Stimulated activated naive CD4-positive, alpha-beta T cell treated with Interleukin-2 at 50 U/mL for 16 hours (primary cell): ENCODE measurements at places on chromosomes 7 and 10.

GRCh38 chr7:55983537-55983936 is 19.2 kb downstream of the NIPSNAP2 start:
- DNase-seq = no peak

DNA sequence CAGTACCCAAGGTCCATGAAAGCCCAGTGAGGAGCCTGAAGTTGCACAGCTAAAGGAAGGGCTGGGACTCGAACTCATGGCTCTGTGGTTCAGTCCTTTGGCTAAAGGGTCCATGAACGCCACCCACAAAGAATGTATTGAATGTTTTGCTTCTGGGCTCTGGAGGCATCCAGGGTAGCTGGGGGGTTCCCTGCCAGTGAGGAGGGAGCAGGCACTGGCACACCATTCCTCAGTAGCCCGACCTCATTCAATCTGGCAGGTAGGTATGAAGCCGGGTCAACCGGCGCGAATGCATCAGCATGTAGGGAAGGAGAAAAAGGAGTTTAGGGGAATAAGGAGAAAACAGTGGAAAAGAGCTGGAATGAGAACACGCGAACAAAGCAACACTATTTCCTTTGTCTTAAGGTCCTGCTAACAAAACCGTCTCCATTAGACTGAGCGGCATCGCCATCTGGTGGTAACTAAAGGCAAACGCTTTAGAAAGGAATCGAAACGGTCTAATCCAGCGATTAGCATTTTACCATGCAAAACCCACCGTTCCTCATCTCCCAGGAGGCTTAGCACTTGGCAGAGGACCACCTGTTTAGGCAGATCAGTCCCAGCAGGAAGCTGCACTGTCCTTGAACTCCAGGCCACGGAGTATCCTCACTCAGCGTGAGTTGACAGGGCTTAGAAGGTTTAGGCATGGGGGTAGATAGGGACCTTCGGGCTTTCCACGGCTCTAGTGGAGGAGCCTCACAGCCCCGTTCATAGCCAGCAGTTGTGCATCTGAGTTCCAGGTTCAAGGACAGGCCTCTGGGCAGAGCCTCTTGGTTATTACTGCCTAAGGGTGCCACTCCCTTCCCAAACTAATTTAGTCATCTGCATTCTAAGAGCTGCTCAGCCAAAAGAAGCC is 122.8 kb downstream of the UBE2H start:
- peak; percentile 37 for DNase-seq

DNA sequence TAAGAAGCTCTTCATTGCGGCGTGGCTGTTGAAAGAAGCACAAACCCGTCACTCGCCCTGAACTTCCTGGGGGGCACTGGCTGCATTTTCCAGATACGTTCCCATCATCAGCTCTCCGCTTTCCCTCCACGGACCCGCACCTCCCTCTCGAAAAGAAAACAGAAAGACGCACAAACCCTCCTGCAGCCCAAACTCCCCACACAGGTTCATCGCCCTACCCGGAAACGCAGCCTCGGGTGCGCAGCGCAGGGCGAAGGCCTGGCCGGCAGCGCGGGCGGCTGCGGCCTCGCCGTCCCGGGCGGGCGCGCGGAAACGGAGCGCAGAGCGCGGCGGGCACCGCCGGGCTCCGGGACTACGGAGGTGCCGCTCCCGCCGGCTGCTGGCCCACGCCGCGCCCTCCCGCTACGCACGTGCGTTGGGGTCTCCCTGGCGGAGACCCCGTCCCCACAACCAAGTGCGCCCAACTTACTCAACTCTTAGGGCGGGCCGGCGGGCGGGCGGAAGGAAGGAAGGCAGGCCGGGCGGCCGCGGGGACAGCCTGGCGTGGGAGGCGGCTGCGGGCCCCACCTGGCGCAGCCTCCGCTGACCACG is 822 bp downstream of the ZNF800 start:
- DNase-seq = peak; percentile 44

DNA sequence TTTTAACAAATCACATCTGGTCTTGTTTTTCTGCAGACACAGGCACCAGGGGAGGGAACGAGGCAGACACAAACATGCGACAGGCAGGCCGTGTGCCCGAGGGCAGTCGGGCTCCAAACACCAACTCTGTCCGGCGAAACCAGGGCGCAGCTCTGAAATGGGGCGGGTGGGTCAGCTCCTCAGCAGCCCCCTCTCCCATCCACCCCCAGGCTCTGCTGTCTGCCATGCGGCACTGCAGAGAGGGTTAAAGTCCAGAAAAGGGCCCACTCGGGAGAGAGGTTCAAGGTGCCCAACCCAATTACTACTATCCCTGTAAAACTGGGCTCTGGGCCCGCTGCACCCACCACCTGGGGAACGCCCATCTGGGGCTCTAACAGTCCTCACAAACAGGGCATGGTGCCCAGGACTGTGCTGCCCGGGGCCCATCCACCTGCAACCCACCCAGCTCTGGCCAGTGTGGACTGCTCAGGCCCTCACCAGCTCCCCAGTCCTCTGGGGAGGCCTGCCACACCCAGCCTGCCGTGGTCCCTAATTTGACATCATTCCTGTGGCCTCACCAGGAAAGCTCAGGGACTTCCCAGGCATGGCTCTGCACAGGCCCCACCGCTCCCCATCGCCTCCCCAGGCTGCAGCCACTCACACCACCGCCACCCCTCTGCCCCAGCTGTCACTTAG is 18.7 kb downstream of the YKT6 start:
- DNase-seq = no peak

- DNase-seq = no peak
Observed at GRCh38 chr10:109846832-109847231, 76.5 kb downstream of the XPNPEP1 start.

DNA sequence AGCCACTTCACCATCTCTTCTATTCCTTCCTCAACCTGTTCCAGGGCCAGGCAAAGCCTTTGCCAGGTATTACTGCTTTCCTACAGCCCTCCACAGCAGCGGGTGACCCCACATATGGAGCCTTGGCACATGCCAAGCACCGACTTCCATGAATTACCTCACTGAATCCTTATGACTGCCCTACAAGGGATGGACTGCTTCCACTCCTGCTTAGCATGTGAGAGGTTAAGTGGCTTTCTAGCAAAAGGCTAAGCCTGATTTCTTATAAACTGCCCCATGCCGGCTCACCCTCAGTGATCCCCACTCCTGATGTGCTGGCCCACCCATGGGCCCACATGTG is 44.0 kb upstream of the PDLIM1 start:
- DNase-seq = no peak

GRCh38 chr7:129118182-129118581 is 26.3 kb upstream of the TSPAN33 start:
- no peak for DNase-seq

- no peak for DNase-seq
Observed at GRCh38 chr10:59222788-59223187, 46.3 kb downstream of the PHYHIPL start.

- no peak for DNase-seq
Observed at GRCh38 chr7:113622796-113623195, 296.0 kb downstream of the PPP1R3A start.

DNA sequence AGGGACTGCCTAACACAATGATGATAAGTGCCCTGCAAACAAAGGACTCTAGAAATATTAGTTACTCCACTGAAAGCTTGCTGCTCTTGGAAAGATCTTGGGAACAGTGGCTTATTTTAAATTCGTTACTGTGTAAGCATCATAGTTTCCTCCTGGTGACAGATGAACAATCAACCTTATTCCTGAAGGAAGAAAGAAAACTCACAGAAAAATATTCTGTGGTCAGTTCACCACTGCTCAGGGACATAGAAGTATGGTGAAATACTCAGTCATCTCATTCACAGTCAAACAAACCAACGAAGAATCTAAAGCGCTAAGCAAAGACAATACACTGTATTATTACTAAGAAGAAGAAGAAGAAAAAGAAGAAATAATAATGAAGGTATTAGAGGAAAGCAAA is 27.8 kb downstream of the MKX start:
- DNase-seq = no peak

GRCh38 chr10:18424200-18424599 is 227.2 kb downstream of the NSUN6 start:
- no peak for DNase-seq

DNA sequence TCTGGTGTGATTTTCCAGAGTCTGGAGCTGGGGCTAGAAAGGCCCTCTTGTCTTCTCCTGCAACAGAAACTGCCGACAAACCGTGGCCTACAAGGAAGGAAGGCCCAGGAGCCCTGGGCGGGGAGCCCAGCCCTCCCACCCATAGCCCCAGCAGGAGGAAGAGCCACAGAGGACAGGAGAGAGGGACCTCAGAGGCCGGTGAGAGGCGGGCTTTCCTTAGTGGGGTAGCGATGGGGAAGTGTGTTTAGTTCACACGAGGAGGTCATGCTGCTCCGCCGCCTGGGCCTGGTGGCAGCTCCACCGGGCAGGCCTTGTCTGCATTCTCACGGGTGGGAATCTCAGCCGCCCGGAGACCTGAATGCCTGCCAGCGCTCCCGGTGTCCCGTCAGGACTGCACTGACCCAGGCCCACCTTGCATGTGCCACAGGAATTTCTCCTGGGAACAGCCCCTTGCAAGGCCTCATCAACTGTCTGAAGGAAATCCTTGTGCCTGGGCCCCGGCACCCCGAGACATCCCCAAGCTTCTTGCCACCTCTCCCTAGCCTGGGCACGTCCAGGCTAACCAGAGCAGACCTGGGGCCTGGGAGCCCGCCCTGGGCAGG is 50.9 kb downstream of the ZNF467 start:
- no peak for DNase-seq

GRCh38 chr7:130673066-130673465 is 4.5 kb upstream of the COPG2 start:
- no peak for DNase-seq

GRCh38 chr7:41641011-41641664 is 61.8 kb downstream of the INHBA start:
- DNase-seq = no peak

DNA sequence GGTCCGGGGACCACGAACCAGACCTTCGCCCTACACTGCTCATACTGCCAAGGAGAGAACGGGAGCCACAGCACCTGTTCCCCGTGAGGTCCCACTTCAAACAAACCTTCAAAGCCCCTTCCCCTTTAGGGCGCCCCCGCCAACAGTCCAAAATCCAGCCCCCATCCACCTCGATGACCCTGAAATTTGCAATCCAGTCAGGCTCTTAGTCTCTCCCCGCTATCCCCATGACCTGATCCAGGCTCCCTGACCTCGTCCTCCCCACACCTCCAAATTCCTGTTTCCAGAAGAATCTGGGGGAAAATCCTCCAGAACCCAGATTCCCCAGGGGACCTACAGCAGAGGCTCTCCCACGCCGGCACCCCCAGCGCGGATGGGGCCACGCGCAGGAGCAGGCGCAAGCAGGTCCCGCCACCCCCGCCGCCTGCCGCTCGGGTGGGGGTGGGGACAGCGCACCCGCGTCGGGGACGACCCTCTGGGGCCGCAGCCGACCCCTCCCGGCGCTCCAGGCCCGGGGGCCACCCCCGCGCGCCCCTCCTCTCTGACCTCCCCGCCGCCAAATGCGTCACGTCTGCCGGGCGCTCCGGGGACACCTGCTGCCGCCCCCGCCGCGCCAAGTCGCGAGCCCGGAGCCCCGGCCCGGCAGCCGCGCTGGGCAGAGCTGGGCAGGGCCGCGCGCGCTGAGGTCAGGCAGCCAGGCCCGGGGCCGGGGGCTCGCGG is 753 bp downstream of the CAMK2B start:
- DNase-seq = no peak

GRCh38 chr7:74428023-74428422 is 25.7 kb upstream of the GTF2IRD1 start:
- no peak for DNase-seq

DNA sequence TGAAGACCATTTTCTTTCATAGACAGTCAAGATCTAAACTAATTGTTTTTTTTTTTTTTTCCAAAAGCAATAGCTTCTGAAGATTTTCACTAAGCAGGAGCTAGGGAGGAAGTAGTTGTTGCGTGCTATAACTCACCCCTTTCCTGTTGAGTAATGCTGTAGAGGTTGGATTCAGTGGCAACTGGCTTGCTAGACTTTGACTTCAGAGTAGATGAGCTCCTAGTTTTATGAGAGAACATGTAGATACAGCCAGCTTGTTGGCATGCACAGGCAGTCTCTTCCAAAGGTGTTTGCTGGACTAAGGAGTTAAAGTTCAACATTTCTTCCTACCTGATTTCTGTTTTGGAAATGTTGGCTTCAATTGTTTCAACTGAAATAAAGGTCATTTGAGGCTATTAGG is 66.2 kb upstream of the MXI1 start:
- no peak for DNase-seq

DNA sequence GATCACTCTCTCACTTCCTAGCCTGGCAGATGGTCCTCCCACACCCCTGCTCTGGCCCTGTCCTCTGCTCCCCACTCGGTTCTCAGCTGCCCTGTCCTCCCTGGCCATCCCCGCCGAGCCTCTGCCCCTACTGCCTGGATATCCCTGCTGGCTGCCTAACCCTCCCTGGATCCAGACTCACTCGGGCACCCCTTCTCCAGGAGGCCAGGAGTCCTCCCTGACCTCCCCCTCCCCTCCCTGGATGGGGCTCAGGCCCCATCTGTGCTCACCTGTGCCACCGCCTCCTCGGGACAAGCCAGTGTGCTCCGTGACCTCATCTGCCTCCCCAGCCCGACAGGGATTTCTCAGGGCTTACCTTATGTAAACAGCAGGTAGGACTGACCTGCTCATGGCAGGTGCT is 406.1 kb downstream of the TCERG1L start:
- no peak for DNase-seq

DNA sequence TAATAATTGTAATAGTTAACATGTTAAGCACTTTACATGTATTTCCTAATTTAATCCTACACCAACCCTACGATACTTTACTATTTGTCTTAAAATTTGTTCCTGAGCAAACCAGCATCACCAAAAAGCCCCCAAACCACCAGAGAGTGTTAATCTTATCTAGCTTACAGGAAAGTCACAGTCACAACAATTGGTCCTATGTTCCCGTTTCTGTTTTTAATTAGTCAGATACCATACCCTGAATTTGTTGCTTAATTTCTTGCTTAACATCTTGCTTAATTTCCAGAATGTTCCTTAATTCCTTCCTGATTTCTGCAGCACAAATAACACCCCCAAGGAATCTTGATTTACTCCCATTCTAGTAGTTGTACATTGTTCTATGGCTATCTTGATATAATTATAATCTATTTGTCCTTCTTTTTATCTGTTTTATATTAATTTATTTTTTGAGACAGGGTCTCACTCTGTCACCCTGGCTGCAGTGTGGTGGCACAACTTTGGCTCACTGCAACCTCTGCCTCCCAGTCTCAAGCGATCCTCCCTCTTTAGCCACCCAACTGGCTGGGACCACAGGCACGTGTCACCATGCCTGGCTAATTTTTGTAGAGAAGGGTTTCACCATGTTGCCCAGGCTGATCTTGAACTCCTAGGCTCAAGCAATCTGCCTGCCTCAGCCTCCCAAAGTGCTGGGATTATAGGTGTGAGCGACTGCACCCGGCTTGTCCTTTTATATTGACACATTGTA is 6.6 kb upstream of the PDSS1 start:
- no peak for DNase-seq

GRCh38 chr7:7112868-7113267 is 69.5 kb upstream of the C1GALT1 start:
- no peak for DNase-seq

- DNase-seq = no peak
Observed at GRCh38 chr7:140591180-140591902, 49.3 kb downstream of the DENND2A start.

- no peak for DNase-seq
Observed at GRCh38 chr10:123706236-123706635, 40.1 kb downstream of the GPR26 start.
